NCI-H1417 (cell line): ENCODE measurements at places on chromosomes 4 and X.

DNA sequence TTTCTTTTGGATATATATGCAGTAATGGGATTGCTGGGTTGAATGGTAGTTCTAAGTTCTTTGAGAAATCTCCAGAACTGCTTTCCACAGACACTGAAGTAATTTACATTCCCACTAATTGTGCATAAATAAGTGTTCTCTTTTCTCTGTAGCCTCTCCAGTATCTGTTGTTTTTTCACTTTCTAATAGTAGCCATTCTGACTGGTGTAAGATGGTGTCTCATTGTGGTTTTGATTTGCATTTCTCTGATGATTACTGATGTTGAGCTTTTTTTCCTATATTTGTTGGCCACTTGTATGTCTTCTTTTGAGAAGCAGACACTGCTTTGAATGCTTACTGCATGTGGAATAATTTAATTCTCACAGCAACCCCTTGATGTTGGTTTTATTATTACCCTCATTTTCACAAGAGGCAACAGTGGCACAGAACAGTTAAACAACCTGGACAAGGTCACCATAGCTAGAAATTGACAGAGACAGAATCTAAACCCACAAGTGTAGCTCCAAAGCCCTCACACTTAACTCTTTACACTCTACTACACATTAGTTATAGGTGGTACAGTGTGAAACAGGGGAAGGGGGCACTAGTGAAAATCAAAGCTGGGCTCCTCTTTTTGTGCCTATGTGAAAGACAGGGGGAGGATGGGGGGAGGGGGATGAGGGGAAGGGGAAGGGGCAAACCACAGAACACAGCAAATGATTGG lies 96.1 kb downstream of the REELD1 start:
- DNase-seq, result no peak

DNA sequence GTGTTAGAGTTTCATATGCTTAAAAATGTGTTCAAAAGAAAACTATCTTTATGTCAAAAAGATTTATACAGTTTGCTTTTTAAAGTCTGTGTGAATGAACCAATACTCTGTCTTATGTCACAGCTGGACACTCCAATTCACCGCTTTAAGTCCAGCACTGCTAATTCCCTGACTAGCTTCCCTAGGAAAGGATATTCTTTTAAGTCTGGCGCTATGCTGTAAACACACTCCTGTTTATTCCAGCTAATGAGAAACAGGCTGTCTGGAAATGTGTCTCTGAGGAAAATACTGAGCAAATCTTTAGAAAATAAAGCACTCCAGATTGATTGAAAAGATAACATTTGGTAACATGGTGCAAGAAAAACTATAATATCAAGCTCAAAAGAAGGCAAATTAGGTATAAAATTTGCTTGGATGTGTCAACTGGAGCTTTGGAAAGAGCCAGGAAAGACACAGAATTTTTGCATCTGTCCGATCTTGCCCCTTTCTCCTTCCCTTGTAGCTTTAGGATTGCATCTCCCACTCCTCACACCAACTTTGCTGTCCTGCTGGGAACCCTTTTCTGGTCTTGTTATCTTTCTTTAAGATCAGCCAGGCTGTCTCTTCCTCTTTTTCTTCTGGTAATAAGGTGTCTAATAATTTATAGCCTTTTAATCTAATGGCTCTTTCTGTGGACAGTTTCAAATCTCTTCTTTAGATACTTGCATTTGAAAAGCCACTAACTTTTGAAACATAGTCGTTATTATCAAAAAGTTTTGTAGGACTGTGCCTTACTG lies 40.9 kb upstream of the VEGFC start:
- no peak for DNase-seq

DNA sequence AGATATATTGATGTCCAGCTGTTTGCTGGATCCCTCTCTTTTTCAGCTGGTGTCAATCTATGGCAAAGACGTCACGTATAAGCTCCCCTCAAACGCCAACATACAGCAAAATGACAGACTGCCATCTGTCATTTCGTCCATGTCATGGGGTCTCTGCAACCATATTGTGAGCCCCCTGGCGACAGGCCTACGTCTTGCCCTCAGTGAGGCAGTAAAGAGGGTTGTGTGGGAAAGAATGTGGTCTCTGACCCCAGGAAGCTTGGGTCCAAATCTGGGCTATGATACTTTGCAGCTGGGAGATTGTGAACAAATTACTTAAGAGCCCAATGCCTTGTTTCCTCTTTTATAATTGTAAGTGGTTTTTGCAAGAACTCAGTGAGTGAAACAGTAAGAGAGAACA lies 7.4 kb downstream of the SUPT20HL2 start:
- no peak for DNase-seq

- no peak for DNase-seq
Measured at GRCh38 chr4:68630371-68630770, 40.1 kb downstream of the UGT2B15 start.

DNA sequence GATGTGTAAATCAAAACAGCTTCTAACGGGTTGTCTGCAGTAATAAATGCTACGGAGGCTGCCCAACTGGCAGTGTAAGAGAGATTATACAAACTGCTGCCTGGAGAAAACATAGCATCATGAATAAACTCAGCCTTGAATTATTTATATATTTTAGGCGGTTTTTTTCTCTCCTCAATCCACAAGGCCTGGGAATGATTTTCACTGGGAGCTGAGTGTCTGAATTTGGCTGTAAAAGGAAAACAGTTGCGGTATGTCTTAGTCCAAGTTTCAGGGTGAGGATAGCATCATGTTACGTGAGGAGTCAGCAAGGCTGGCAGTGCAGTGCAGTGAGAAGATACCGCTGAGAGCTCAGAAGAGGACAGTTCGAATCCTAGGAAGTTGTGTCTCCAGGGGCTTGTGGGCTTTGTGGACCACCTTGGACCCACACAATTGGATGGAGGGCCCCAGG lies 291.5 kb upstream of the BOD1L1 start:
- DNase-seq, result no peak

DNA sequence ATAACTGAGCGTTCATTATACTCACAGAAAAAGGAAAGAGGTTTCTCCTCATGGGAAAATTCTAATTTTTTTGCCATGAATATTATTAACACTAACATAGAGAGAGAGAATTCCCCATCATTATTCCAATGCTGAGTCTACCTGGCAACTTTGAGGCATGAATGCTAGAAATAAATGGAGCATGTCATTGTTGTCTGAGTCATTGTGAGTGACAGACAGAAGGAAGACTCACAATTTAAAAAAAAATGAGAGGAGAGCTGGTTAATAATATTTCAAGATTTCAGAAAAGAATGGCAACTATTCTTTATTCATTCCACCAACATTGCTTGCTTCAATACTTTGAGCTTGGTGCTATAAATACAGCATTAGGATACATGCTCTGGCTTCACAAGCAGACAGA lies 170.4 kb upstream of the HS3ST1 start:
- DNase-seq, result no peak

- no peak for DNase-seq
Measured at GRCh38 chr4:71553605-71554004, 214.8 kb downstream of the SLC4A4 start.

GRCh38 chrX:69371159-69371558 lies 133.0 kb upstream of the NALF2 start:
- DNase-seq, result no peak

- DNase-seq, result no peak
Measured at GRCh38 chr4:62912531-62912930, 1496.7 kb downstream of the TECRL start.

DNA sequence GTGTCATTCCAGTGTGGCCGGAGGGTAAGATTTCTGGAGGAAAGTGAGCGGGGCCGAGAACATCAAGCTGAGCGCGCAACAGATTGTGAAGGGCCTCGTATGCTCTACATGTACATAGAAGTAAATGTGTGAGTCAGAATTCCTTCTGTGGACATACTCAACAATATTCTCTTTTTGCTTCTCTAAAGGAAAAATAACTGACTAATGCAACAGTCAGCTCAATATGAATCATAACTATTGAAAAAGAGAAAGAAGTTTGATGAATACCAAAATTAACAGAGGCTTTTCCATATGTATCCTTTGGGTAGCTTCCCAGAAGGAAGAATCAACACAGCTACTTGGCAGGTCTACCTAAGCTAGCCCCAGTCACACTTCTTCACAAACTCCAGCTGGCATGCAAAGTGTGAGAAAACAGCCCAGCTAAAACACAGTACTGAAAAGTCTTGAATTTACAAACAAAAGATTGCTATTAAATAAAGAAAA lies 87.5 kb upstream of the ZFP42 start:
- DNase-seq, result no peak

DNA sequence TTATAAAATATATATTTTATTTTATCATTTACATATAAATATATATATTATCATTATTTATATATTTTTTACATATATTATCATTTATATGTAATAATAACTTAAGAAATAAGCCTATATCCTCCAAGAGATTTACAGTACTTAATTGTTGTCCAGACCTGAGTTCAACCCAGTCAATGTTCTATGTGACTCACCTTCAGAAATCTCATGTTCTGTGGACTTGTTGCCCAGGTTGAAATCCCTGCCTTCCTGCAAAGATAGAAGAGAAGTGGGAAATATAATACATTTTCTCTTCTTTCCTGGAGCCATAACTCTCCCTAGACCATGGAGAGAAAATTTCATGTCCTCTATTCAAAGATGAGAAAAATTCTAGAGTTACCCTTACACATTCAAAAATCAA lies 247.3 kb downstream of the PARM1 start:
- no peak for DNase-seq

- no peak for DNase-seq
Measured at GRCh38 chrX:100090931-100091330, 319.1 kb downstream of the PCDH19 start.

- no peak for DNase-seq
Measured at GRCh38 chr4:126023896-126024295, 709.1 kb downstream of the FAT4 start.

DNA sequence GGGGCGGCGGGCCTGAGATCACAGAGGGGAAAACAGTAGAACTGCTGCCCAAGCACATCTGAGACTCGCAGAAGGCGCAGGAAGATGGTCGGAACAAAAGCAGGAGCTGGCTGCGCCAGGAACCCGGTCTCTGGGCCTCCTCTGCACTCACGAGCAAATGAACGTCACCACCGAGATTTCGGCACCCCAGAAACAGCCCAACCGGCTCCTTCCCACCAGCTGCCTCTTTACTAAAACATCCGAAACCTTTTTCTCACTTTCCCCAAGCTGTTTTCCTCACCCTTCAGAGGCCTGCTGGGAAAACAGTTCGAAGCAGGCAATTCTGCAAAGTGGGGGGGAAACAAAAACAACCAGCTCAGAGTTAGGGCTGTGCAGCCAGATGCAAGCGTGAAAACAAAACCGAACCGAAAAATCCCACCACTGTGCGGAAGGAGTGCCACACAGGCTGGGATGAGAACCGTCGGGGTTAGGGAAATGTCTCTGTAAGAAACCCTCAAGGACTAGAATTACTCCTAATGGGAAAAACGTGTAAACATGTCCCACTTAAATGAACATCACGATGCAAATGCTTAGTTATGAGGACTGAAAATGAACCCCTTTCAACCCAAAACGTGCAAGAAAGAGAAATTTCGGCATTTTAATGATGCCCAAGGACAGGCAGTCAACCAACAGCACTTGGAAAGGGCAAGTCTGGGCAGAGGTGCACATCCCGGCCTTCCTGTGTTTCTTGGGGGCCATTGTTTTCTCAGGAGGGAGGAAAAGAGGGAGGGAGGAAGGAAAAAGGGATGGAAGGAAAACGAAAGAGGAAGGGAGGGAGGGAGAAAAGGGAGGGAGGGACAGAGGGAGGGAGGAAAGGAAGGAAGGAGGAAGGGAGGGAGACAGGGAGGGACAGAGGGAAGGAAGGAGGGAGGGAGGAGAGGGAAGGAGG lies 15.8 kb downstream of the DHRSX start:
- no peak for DNase-seq

DNA sequence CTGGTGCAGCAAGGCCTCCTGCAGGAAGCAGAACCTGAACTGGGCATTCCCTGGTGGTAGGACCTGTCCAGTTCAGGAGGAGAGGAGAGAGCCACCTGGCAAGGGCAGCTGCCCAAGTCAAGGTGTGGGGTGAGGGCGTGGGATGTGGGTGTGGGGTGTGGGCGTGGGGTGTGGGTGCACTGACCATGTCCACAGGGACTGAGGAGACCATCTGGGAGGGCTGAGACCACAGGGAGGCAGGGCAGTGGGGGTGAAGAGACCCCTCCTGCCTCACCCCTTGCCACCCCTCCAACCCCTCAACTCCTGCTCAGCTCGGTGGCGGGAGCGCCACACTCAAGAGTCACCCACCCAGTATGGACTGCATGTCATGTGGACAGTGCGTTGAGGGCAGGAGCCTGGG lies 117.9 kb downstream of the CPZ start:
- no peak for DNase-seq

DNA sequence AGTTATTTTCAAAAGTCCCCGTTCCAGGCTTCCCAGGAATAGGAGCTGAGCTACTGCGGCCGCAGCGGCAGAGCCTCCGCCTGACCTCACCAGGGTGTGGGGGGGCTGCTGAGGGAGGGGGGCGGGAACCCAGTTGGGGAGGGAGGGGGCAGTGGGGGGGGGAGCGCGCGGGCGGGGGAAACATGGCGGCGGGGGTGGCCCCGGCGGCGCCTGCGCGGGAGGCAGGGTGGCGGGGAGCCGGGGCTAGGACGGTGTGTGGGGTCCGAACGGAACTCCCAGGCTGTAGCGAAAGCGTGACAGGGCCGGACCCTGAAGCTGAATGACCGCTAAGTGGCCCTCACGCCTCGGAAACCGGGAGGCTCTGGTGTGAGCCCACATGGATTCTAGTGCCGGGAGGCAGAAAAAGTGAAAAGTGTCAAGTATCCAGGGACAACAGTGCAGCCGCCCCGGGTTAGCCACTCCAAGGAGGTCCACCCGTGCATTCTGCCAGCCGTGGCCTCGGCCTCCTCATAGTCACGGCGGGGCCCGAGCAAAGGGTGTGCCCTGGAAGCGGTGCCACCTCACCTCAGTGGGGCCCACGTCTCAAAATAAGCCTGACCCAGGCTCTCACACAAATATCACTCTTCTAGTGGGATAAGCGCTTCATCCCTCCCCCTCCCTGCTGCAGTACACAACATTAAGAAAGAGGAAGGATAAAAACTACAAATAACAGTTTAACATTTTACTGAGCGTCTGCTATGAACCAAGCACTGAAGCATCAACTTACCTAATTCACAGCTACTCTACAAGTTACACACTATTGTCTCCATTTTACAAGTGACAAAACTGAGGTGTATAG lies at the start of gene KLHL13:
TSS of gene KLHL13 (minus strand) at position 98 of the 838 bp plus-strand sequence. CDS start 88,337 bp downstream, outside the sequence.
- DNase-seq, result peak; percentile 75

- DNase-seq, result peak; percentile 7
Measured at GRCh38 chr4:155946486-155946885, 7.2 kb downstream of the CTSO start.

GRCh38 chr4:155734951-155735350 lies 23.9 kb upstream of the GUCY1B1 start:
- no peak for DNase-seq

DNA sequence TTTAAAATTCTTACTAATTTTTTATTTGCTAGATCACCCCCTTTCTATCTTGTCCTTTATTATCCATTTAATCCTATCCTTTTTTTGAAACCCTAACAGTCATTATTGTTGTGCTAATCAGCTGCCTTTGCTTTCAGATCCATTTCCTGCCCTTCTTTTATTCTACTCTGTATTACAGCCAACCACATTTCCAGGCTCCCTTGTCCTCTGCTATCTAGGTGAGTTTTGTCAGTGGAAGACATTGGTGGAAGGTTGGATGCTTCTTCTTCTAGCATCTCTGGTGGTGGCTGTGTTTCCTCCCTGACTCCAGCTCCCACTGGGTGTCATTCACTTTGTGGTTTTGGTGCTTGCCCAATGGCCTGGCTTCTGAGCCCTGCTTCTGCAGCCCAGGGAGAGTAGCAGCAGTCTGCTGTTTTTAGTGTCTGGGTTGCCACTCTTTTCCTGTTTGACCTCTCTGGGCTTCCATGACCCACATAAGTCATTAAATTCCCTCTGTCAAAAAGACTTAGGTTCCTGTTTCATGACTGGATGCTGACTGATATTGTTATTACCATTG lies 225.2 kb upstream of the PGRMC2 start:
- no peak for DNase-seq
